ENCODE measurements at places on chromosomes 7 and 10. TPM values are rescaled to one million over a fixed set of nuclear protein-coding genes. Genes with fewer than 3 reads are reported as not detected.
A peak's percentile ranks its signal among the peaks of the same experiment; 100 is the strongest.

DNA sequence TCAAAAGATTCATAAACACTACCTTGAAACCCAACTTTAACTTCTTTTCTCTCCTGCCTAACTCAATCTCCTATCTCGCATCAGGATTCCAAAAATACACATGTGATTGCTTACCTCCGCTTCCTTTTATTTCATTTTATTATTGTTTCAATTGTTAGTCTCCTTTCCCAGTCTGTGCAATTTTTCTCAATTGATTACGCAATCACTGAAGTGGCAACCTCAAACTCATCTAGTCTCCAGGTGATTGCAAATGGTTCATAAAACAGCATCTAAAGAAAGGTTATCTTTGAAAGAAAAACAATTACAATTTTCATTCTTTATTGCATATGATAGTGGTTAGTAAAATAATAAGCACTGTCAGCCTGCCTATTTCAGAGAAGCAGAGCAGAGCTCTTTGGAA lies 45.6 kb downstream of the CHRM2 start:
- DNase-seq, result no peak

DNA sequence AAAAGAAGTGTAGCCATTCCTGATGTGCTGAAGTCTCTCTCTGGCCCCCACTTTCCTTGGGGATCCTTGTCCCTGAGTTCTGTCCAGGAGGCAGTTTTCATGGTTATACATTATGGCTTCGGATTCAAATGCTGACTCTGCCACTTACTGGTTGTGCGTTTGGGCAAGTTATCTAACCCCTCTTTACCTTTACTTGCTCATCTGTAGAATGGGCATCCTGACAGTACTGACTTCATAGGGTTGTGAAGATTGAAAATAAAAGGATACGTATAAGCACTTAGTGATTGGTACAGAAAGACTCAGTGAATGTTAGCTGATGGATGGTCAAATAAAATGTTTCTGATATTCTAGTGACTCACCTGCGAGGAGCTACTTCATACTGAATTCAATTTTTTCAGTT lies 65.1 kb downstream of the TACR2 start:
- DNase-seq, result no peak

- DNase-seq, result no peak
These were observed 216.1 kb upstream of the ZMIZ1 start for GRCh38 chr10:78852466-78853240.

GRCh38 chr7:13240349-13240748 lies 552.9 kb downstream of the ARL4A start:
- no peak for DNase-seq

The NPC1L1 gene
- total RNA-seq, result 0.30 TPM

- peak; percentile 37 for DNase-seq
These were observed 20.3 kb upstream of the IGF2BP3 start for GRCh38 chr7:23490357-23491135.

DNA sequence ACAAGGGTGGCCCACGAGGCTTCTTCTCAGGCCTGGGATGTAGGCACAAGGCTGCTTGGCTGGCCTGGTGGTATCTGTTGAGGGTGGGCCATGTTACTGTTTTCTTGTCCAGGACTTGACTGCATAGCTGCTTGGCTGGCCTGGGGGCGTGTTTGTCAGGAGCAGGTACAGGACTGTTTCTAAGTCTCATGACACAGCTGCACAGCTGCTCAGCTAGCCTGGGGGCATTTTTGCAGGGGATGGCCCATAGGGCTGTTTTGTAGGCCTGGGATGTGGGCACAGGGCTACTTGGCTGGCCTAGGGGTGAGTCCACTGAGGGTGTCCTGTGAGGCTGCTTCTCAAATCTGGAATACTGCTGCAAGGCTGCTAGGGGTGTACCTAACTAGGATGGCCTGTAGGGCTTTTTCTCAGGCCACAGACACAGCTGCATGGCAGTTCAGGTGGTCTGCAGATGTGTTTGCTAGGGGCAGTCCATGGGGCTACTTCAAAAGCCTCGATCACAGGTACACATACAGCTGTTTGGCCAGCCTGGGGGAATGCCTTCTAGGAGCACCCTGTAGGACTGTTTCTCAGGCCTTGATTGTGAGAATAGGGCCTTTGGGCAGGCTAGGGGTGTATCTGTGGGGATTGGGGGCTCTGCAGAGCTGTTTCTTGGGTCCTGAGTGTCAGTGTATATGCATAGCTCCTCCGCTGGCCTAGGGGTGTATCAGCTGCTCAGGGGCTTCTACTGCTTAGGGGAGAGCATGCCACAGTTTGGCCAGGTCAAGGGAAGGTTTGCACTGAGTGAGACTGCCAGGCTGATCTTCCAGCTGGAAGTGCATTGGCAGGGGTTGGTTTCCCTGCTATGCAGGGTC lies 26.6 kb upstream of the PLA2G12B start:
- DNase-seq, result no peak

The ANXA11 gene
- 38.9 TPM for total RNA-seq
